Hepatic stellate cell (primary cell): ENCODE measurements at places on chromosomes 6 and 20.

DNA sequence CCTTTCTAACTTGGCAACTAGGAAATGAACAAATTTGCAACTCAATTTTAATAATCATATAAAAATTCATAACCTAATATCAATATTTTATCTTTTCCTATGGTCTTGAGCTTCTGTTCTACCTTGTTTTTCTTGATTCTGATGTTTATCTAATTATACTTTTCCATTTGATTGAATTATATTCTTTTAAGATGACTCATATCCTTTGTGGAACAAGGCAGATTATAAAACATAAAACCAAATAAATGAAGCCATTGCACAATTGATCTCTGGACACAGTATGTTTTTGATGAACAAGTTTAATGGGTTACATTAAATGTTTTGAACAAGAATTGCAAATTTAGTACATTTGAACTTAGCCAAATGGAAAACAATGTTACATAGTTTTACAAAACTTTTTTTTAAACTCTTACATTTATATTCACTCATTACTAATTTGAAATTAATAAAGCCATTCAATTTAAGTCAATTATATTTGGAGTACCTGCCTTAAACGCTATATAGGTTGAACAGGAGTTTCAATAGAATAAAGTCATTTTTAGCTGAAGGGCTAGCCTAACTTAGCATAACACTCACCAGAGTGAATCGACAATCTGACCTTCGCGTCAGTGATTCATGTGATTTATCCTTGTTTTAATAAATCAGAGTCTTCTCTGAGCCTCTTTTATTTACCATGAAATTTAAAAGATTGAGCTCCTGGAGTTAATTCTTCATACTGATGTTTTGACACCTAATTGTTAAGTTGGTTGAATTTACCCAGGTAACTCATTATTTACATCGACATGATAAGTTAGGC lies 3.8 kb downstream of the NCOA7 start:
- DNase-seq: no peak

DNA sequence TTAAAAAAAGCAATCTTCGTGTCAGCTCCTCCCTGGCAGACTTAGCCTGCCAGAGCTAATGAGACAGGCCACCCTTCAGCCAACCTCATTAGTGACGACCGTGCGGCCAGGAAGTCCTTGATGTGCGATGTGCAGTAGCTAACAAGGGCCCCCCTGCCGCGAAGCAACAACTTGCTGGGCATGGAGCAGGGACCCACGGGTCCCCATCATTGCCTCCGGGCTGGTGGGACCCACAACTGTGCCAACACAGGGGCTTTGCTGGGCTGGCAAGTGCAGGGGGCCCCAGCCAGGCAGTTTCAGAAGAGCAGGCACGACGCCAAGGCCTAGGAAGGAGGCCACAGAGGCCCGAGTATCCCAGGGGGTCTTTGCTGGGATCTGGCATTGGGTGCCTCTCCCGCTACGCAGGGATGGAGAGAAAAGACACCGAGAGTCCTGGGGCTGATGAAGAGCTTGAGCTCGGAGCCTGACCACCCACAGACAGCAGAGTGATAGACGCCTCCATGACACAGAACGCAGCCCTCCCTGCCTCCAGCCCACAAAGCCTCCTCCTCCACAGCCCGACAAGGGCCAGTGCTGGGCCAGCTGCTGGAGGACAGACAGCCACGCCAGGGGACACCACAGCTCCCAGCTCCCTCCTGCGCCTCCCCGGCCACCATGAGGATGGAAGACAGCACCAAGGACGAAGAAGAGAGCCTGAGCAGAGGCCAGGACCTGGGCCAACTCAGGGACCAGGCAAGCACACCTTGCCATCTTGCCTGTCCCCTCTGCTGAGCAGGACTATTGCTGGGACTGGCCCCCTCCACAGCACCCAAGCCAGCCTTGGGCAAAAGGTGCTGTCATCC lies 96.6 kb downstream of the YTHDF1 start:
- DNase-seq: no peak

- no peak for DNase-seq
These were observed 75.2 kb upstream of the ARHGAP18 start for GRCh38 chr6:129785047-129785755.

DNA sequence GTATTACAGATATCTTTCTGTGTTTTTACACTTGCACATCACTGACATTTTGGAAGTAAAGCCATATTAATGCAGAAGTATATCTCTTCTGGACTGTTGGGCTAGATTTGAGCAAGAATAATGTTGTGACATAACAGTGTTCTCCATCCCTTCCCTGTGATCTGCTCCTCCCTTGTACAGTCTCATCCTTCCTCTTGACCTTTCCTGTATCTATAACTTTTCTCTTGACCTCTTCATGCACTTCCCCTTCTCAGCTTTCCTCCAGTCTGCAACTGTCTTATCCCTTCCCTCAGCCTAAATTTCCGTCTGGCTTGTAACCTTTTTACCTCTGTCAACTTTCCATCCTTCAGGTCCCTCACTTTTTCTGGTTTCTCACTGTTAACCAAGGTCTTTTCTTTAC lies 29.8 kb downstream of the NCOA3 start:
- DNase-seq: no peak

GRCh38 chr6:135149376-135149775 lies 31.7 kb upstream of the MYB start:
- DNase-seq: no peak

DNA sequence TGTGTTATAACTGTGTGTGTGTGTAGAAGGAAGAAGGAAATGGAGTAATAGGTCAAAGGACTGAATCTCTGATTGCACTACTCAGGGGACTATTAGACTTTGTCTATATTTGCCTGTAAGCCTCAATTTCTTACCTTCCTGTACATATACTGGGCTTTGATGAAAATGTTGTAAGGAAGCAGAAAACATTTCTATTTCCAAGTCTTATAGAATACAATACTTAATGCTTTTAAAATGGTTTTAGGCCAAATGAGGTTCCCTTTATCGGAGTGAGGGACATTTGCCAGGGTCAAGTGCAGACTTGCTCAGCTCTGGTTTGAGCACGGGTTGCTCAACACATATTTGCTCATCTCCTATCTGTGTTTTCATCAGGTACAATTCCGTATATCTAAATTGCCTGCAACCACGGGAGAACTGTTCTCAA lies 28.3 kb downstream of the MEP1A start:
- DNase-seq: no peak

GRCh38 chr6:134170844-134171243 lies 118.4 kb upstream of the SLC2A12 start:
- DNase-seq: no peak

GRCh38 chr20:47740862-47741184 lies 44.5 kb downstream of the SULF2 start:
- DNase-seq: no peak

GRCh38 chr6:89371849-89372505 lies 19.5 kb upstream of the UBE2J1 start:
- DNase-seq: peak; percentile 60

DNA sequence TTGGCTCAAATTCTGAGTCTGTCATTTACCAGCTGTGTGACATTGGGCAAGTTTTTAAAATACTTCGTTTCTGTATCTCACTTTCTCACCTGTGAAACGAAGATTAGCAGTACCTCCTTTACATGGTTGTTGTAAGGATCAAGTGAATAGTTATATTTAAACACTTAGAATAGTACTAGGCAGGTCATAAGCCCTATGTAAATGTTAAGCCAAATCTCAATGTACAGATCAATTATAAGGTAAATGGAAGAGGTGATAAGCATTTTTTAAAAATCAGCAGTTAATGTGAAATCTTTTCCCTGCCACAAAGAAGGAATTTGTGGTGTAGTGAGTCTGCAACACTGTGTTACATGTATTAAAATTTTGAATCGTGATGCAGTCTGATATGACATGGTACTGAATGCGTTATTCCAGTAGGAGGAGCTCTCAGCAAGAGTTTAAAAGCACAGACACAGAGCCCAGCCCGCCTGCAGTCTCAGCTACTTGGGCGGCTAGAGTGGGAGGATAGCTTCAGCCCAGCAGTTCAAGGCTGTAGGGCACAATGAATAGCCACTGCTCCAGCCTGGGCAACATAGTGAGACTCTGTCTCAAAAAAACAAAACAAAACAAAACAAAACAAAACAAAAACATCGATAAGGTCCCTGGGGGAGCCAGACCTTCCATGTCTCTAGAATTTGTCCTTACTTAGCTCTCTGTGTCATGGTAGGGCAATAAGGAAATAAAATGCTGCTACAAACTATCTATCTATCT lies 46.0 kb downstream of the GTF2H5 start:
- peak; percentile 68 for DNase-seq

- DNase-seq: no peak
These were observed 112.6 kb downstream of the DCDC2 start for GRCh38 chr6:24245275-24245674.
